ENCODE measurements at places on chromosomes 7 and 10.

GRCh38 chr7:80362010-80362618 is 149.8 kb downstream of the GNAT3 start:
- DNase-seq: no peak

- peak; percentile 51 for DNase-seq
Observed at GRCh38 chr10:103763374-103764202, 91.8 kb downstream of the SH3PXD2A start.

GRCh38 chr10:28845009-28845682 is 167.8 kb downstream of the BAMBI start:
- no peak for DNase-seq

DNA sequence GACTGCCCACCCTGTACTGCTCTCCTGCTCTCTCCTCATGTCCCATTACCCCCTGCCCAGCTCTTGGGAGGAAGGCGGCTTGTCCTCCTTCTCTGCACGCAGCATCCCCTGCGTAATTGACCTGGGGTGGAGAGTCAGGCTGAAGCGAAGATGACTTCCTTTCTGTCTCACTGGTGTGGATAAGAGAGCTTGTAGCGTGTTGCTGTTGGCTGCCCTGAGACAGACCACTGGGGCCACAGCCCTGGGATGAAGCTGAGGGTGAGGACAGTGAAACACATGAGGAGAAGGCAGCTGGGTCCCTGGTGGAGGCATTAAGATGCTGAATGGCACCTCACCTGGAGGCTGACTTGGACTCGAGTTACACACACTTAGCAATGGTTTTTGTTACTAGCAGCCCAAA is 310.3 kb upstream of the ZNF32 start:
- DNase-seq: no peak

All from activated CD4-positive, alpha-beta memory T cell treated with anti-CD3 and anti-CD28 coated beads, Interleukin-2, amount 10 ng/mL, durations not matched to agents 7 days and 5 days (primary cell).